ENCODE measurements at places on chromosomes 3 and 15.

DNA sequence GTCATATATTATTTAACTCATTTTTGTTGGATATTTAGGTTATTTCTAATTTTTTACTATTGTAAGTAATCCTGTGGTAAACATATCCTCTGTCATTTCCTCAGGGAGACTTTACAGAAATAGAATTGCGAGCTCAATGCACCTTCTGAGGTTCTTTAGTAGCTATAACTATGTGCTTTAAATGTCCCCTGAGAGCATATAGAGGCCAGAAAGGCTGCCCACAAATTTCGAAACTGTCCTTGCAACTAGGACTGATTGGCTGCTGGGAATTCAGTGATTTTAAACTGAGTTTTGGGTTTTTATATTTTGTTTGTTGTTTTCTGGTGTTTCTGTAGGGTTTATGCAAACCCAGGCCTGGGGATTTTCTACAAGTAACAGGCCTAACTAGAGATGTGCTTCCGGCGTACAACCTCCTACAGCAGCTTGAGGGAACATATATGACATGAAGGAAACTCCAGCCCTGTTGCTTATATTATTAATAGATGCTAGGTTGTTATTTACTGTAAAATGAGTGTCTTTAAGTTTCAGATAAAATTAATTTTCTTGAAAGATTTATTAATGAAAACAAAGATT, 29.1 kb upstream of the P4HTM start:
- DNase-seq = no peak

- no peak for DNase-seq
These were observed 6.7 kb downstream of the PRC1 start for GRCh38 chr15:90987561-90988141.

DNA sequence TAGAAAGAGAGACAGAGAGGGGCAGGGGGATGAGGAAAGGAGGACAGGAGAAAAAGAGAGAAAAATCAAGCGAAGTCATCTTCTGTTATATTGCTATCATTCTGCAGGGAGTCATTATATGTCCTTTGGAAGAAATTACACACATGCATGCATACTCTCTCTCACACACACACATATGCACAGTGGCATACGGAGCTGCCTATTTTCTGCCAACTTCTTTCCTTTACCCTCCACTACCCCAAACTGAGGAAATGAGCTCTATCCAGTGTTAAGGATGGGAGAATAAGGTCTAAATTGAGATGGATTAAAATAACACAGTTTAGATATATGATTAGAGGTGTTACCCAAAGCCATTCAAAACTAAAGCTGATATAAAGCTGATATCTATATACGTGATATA, 48.8 kb downstream of the PDZRN3 start:
- DNase-seq = no peak

- no peak for DNase-seq
These were observed 190.2 kb downstream of the RORA start for GRCh38 chr15:61038910-61039309.

GRCh38 chr3:13525827-13526625, 22.9 kb upstream of the FBLN2 start:
- DNase-seq = no peak

Data from SJSA1 (cell line).